HCEC 1CT (cell line): ENCODE measurements at places on chromosomes 7 and 10.

- peak; percentile 81 for DNase-seq
Measured at GRCh38 chr10:61786728-61787127, 114.8 kb upstream of the ARID5B start.

DNA sequence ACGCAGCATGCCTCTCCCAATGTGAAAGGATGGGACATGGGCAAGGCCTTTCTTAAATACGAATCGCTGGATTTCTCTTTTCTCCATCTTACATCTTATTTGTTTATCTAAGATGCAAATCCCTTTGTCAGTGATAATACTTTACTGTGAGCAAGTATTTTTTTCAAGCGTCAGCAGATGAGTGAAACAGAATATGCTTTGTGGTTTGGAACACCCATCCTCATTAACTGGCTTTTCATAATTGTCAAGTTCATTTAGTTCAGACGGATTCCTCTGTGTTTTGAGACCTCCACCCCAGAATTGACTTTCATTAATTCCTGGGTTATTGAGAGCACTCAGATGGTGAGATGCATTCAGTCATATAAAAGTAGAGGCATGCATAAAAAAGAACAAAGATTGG, 149.8 kb downstream of the NSUN6 start:
- no peak for DNase-seq

DNA sequence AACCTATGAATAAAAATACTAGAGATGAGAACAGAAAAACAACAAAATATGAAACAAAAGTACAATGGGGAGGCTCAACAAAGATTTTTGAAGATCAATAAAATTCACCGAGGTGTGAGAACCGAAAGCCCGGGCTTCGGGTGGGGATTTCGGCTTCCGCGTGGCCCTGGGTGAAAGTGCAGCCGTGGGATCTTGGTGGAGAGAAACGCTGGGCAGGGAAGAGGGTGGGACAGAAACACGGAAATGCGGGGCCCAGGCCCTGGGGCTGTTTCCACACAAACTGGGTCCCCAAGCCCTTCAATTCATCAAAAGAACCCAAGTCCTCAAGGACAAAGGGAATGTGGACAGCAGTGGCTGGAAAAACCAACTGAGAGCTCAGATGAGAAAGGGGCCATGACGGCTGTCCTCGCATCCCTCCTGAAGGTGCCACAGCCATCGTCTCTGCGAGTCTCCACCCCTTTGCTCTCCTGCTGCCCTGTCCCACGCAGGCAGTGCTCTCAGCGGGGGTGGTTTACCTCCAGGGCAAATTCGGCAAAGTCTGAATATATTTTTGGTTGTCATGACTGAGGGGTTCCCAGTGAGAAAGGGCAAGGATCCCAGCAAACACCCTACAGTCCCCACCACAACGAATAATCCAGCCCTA, 19.7 kb downstream of the FOXL3 start:
- no peak for DNase-seq

DNA sequence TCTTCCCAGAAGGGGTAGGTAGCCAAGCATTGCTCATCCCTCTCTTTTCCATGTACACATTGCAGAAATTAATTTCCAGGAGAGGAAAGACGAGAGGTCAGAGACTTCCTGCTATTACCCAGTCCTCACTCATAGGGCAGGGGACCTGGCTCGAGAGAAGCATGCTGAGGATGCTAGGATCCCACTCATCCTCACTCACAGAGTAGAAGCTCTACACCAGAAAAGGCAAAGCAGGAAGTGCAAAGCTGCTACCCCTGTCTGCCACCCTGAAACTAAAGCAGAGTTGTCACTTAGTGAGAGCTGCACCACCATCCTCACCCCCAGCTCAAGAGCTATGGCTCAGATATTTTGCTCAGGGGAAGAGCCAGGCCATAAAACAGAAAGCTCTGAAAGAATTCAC, 9.9 kb downstream of the OR9A2 start:
- no peak for DNase-seq
